ENCODE measurements at places on chromosomes 7 and 10. TPM values are rescaled to one million over a fixed set of nuclear protein-coding genes. Genes with fewer than 3 reads are reported as not detected.

DNA sequence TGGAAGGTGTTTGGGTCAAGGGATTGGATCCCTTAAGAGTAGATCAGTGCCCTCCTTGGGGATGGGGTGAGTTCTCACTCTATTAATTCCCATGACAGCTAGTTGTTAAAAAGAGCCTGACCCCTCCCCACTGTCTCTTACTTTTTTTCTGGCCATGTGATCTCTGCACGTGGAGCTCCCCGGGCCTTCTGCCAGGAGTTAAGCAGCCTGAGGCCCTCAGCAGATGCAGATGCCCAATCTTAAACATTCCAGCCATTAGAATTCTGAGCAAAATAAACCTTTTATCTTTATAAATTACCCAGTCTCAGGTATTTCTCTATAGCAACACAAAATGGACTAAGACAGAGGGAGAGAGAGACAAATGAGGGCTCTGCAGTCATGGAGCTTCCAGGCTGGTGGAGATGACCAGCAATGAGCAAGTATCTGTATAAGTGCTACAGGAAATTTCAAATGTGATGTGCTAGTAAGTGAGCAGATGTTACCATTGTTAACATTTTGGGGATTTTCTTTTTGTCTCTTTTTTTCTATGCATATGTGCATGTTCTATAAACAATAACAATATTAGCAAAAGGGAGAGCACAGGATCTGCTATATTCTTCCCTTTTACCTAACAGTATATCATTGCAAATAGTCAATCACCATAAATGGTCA lies 26.7 kb downstream of the PLPP4 start:
- no peak for DNase-seq

DNA sequence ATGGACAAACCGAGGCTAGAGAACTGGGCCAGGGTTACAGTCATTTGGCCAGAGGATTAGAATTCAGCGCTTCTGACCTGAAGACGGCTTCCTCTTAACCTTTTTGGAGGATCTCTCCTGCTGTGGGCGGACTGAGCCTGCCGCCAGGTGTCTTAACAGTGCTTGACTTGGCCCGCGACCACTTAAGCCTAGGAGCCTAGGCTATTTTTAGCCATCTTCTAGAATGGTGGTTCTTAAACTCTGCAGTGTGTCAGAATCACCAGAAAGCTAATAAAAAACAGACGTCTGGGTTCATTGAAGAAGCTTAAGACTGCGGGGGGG lies 722 bp downstream of the MDH2 start:
- no peak for DNase-seq

The PIK3CG gene
- 2.8 TPM for polyA plus RNA-seq

DNA sequence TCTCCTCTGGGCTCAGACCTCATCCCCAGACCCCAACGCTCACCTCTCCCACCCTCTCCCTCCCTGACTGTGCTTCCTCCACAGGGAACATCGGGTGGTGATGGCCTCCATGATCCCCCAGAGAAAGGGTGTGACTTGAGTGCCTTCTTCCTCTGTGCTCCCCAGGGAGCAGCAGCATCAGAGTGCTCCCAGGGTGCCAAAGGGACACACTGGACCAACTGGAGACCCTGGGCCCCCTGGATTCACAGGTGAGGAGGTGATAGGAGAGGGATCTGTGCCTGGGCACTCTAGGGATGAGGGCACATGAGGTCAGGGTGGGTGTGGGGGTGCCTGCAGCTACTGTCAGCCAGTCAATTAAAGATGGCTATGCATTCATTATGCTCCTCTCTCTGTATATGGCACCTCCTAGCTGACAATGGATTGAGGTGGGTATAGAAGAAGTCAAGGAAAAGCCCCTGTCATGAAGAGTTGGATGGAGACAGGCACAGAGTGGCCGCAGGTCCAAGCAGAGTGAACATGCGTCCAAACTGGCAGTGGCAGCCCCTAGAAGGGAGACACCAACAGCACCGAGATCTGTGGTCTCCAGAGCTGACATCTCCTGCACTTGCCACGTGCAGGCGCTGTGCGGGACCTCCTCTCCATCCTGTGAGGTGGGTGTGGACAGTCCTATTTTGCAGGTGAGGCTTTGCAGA lies 15.5 kb upstream of the VOPP1 start:
- DNase-seq: no peak

- no peak for DNase-seq
Observed at GRCh38 chr10:106296750-106297392, 867.6 kb downstream of the SORCS1 start.

The SSC4D gene
- polyA plus RNA-seq: 5.2 TPM

- DNase-seq: no peak
Observed at GRCh38 chr7:83065714-83066113, 97.0 kb downstream of the PCLO start.

The COL13A1 gene
- polyA plus RNA-seq: 23.4 TPM

DNA sequence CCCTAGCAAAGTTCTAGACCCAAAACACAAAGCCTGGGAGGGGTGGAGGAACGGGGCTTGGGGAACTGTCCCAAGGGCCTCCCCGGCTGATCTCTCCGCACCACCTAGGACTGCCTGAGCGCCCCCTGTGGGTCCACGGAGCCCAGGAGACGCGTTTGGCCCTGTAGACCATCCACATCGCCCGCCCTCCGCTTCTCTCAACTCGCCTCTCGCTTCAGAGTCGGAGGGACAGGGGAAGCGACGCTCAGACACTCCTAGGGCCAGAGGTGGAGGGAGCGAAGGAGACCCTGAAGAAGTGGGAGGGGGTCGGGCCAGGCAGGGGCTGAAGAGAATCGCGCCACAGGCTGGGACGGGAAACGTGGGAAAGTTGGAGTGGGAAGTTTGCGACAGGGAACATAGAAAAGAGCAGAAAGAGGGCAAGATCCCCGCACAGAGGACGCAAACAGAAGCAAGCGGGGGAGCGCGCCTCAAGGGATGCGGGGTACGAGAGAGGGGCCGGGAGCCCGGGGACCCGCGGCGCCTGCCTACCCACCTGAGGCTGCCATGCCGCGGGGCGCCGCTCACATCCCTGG lies 378 bp downstream of the PIK3AP1 start:
- DNase-seq: peak; percentile 28

The SH2D4B gene
- polyA plus RNA-seq: 0.17 TPM

The EPO gene
- polyA plus RNA-seq: 0.38 TPM

DNA sequence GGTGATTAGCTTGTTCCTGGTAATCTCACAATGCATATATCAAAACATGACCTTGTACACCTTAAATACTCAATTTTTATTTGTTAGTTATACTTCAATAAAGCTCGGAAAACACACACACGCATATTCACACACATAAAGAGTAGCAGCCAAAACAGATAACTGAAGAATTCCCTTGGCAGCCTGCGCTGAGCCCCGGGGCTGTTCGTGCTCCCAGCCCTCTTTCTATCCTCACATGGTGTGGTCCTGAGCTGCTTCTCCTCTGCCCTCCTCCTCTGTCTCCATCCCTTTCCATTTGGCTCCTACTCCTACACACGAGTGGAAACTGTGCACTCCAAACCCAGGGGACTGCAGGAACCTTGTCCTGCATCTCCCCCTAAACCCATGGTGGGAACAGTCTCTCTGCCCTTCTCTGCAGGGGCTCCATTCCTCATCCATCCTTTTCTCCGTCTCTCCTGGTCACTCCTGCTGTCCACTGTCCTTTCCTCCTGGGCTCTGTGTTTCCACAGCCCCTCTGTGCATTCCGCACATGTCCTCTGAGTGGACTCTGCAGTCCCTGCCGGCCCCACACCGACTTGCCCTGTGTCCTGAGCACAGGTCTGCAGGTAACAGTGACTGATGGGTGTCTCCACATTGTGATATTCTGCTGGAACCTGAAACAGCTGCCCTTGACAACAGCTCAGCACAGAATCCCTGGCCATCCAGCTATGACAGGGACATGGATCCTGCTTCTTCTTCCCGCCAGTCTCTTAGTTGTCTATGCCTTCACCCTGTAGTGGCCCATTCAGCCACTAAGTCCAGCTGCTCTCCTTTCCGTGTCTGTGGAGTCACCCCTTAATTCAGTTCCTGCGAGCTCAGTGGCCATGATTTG lies 216.8 kb upstream of the ZNF32 start:
- no peak for DNase-seq

GRCh38 chr7:157002819-157003421 lies 7.5 kb downstream of the MNX1 start:
- no peak for DNase-seq

DNA sequence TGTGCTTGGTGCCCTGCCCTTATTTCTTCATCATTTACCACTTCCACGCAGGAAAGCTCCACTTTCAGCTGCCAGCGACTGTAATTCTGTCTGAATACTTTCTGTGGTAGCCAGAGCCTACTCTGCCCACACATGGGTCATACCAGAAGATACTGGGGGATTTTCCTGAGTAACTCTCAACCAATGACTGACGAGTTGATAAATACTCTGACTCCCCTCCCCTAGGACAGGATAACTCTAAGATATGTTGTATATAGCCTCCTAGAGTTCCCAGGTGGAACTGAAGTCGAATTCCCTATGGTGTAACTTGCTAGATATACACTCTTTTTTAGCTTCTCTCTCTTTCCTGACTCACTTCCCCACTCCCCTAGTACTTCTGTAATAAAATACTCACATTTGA lies 29.8 kb downstream of the SEM1 start:
- DNase-seq: no peak

The PTPRZ1 gene
- polyA plus RNA-seq: 3.9 TPM

- DNase-seq: no peak
Observed at GRCh38 chr10:13724484-13724883, 137.7 kb downstream of the PRPF18 start.

The VPS50 gene
- polyA plus RNA-seq: 31.1 TPM

The FZD1 gene
- 57.8 TPM for polyA plus RNA-seq

- DNase-seq: no peak
Observed at GRCh38 chr7:28856656-28857055, 101.5 kb downstream of the TRIL start.

The OGDHL gene
- 60.0 TPM for polyA plus RNA-seq

The ENO4 gene
- polyA plus RNA-seq: 3.0 TPM

The WEE2 gene
- 0.17 TPM for polyA plus RNA-seq

DNA sequence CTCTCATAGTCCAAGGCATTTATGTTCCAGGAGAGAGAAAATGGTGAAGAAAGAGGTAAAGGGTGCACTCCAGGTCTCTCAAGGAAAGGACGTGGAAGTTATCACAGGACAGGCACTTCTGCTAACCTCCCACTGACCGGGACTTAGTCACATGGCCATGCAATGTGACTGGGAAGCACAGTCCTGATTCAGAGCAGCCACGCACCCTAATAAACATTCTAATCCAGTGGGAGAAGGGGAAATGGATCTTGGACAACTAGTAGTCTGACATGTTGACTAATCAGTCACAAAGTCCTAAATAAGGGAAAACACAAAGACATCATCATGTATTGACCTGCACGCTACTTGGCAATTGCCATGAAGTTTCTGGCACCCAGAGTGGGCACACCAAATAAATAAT lies 417.5 kb upstream of the ZMIZ1 start:
- no peak for DNase-seq

The KCND2 gene
- 2.8 TPM for polyA plus RNA-seq

DNA sequence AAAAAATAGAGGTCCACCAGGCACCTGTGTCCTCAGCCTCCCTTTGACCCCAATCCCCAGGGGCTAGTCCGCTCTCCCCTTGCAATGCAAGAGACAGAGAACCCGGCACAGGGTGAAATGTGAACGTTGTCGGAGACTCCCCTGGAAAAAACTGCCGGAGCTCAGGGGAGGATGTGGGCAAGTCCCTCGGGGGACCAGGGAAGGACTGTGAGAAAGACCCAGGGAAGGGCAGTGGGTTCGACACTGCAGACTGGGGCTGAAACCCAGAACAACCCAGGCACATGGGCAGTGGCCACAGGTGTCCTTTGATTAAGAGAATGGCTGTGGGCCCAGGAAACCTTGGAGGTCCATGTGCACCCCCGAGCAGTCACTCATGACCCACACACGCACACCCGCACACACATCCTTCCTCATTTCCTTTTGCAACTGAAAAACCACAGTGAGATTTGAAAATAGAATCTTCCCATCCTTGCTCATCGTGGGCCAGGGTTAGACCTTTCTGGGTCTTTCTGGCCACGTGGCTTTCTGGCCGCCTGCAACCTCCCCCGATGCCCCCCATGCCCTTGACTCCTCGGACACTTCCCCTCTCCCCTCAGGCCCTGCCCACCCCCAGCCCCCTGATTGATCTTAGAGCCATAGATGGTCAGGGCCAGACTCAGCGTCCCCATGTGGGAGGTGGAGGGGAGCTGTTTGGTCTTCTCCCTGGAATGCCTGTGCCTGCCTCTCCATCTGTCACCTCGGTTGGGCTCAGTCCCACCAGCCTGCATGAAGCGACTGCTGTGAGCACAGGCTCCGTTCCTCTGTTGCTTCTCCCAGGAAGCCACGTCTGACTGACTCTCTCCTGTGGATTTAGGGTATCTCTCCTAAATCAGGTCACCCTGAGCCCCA lies 7.9 kb downstream of the LAT2 start:
- DNase-seq: no peak

The NPTX2 gene
- polyA plus RNA-seq: 3.1 TPM

GRCh38 chr10:35133586-35133985 lies 6.9 kb downstream of the CREM start:
- DNase-seq: no peak

DNA sequence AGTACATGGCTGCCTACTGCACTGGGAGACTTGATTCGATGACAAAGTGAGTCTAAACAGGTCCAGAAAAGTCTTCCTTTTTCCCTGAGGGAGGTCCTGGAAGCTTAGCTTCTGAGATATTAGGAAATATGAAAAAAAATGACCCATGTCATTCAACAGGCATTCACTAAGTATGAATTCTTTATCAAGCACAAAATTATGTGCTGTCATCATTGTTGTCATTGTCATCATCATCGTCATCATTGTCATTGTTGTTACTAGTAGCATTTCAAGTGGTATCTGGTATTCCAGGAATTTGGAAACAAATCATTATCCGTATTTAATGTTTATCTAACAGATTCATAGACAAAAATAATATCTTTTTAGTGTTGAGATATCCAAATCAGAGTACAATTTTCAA lies 49.7 kb upstream of the HECTD2 start:
- DNase-seq: no peak

The DLX6 gene
- not detected for polyA plus RNA-seq

GRCh38 chr7:19621740-19622139 lies 87.1 kb downstream of the POLR1F start:
- no peak for DNase-seq

DNA sequence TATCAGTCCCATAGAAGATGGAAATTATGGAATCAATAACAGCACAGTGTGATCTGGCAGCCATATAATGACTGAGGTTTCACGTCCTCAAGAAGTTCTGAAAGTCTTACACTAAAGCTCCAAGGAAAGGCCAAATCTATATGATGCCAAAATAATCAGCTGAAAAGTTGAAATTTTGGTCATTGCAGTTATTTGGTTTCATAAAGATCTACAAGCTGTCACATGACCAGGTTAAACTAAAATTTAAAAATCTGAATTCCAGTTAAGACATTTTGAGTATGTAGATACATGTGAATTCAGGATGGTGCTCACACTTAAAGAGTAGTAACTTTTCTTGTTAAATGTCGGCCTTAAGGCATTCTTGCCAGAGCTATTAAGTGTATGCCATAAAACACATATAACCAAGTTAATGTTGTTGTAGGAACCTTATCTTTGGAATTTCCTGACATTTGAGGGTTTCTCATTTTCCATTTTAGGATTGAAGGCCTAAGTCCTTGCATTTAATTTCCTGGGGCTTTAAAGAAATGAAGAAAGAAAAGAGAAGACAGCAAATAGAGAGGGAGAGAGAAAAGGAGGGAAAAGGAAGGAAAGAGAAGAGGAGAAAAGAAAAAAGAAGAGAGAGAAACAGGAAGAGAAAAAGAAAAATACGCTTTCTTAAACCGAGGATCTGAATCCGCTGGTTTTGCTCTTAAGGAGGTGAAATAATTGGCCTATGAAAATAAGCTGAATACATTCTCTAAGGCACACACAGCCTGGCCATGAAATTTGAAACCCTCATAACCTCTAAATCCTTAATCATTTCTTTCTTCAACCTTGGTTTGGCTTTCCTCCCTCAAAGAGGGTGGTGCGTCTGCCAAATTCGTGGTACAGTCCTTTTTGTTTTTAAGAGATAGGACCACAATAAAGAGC lies 43.8 kb downstream of the DENND2A start:
- no peak for DNase-seq

Measured in renal cortex interstitium (tissue), 15 donors.